Activated B cell treated with CpG ODN at 0.5 μM for 24 hours (primary cell): ENCODE measurements at places on chromosomes 1 and 21. TPM values are rescaled to one million over a fixed set of nuclear protein-coding genes. Genes with fewer than 3 reads are reported as not detected.

The TNFRSF14 gene
- 140 and 148 TPM in 2 replicates for total RNA-seq

The HMCN1 gene
- total RNA-seq, result 0.02 and 0.27 TPM in 2 replicates

The ELF3 gene
- total RNA-seq, result 4.8 and 6.2 TPM in 2 replicates

The SEMA4A gene
- 7.0 and 7.4 TPM in 2 replicates for total RNA-seq

The AGMAT gene
- 8.1 TPM in 2 replicates for total RNA-seq

The S100A10 gene
- total RNA-seq, result 62.7 and 63.6 TPM in 2 replicates

The FAM163A gene
- total RNA-seq, result not detected in 2 replicates

The A3GALT2 gene
- total RNA-seq, result not detected in 2 replicates

The CLCA4 gene
- total RNA-seq, result not detected in 2 replicates

The UCK2 gene
- total RNA-seq, result 19.6 and 22.8 TPM in 2 replicates

The MASP2 gene
- not detected in 2 replicates for total RNA-seq
